ENCODE measurements at places on chromosomes 2 and 18.

DNA sequence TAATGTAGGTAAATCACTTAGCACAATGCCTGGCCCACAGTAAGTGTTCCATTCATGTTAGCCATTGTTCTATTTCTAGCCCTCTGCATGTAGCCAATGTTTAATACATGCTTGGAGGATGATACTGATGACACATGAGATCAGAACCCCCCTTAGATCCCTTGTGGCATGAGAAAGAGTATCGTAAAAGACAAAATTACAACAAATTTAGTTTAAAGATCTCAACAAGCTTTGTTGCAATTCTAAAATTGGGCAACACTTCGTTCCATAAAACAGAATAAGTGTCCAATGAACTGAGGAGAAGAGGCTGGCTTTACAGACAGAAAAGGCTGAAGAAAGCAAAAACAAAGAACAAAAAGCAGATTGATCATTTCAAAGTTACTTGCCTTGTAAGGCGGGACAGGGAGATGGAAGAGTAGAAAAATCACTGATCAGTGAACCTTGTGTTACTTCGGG is 148.7 kb upstream of the SLC1A4 start:
- DNase-seq = no peak

- DNase-seq = peak; percentile 10
These were observed 66.5 kb upstream of the TLK1 start for GRCh38 chr2:171227066-171227782.

- DNase-seq = peak; percentile 29
These were observed 50.6 kb upstream of the GPC1 start for GRCh38 chr2:240384711-240385450.

- peak; percentile 0 for DNase-seq
These were observed 343.7 kb downstream of the SPAG16 start for GRCh38 chr2:213627835-213628460.

GRCh38 chr2:25960396-25960795 is 21.9 kb downstream of the KIF3C start:
- DNase-seq = no peak

- no peak for DNase-seq
These were observed 131.3 kb downstream of the SH3RF3 start for GRCh38 chr2:109260116-109260855.

GRCh38 chr18:72091369-72091768 is 452.8 kb downstream of the CBLN2 start:
- DNase-seq = no peak

- DNase-seq = no peak
These were observed 9.5 kb upstream of the MALL start for GRCh38 chr2:110124939-110125691.

DNA sequence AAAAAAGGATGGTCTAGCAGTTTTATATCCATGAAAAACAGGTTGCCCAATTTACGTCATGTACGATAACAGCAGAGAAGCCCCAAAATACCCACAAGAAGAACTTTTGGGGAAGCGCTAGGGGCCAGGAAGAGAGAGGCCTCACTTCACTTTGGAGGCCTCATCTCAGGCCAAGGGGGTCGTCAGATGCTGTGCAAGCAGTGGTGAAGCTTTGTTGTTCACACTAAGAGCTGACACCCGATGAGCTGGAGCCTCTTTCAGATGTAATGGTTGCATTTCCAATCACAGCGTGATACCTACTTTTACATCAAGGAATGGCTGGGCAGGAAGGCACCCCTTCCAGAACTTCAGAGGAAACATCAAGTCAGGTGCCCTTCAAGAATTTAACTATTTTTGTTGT is 242.3 kb upstream of the PXDN start:
- DNase-seq = no peak

GRCh38 chr2:27376866-27377617 is 3.5 kb downstream of the ZNF513 start:
- DNase-seq = no peak

DNA sequence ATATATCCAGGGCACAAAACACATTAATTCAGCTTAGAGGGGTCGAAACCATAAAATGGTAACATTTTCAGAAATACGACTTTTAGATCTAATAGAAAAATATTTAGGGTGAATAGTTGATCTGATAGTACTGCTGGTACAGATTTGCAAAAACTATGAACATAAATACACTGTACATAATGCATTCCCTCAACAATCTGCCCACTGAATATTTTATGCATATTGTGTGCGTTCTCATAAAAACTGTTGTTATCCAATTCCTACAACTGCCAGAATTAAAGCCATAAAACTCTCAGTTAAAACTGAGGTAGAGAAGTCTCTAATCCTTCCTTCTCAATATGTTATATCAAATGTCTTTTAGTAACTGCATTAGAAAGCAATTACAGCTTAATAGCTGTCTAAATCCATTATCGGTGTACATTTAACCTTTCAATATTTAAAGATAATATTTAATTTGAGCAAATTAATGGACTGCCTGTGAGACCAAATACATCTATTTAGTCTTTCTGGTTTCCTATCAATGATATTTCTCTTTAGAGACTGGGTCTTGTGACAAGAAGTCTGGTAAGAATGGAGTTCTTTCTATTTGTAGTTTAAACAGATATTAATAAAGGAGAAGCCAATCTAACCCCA is 32.5 kb downstream of the TCF4 start:
- DNase-seq = no peak

DNA sequence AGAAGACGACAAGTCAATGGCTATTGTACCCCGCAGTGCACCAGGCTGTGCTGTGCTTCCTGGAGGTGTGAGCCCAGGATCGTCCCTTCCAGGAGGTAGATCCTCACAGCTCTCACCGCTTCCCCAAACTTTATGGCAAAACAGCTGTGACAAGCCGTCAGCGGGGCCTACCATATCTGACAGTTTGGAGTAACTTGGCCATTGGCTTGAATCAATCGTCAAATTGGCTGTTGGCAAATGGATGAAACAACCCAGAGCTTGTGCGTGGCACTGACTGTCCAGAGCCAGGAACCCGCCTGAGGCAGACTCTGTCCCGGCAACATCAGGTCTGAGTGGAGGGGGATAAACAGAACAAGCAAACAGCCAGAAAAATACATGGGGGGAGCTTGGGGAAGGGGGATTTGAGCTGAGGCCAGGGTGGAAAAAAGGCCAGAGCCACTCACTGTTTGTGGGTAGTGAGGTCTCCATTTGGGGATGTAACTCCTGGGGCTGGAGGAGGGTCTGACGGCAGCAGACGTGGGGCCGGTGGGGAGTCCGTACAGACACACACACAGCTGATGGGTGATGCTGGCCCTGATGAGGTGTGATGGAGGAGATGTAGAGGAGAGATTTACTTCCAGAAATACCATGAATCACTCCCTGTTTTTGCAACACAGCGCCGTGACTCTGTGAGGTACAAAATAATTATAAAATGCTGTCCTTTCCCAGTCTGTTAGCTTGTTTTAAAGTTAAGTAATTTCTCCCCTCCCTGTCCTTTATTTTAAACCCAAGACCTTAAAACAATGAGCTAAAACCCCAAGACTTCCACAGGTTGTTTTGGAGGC is 174.8 kb downstream of the TWIST2 start:
- DNase-seq = no peak

DNA sequence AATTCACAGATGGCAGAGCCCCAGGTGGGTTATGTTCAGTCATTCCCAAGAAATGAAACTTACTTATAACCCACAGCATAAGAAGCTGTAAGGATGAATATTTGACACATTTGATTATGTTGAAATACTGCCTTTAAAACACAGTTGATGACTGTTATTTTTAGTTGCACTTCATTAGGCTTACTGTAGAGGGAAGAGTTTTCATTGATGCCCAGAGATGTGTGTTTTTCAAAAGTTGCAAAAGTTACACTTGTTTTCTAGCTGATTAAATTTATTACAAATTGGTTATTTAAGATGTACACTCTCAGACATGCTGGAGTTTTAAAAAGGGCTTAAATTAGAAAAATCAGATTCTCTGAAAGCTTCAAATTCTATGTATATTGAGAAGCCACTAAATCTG is 506.1 kb downstream of the PARD3B start:
- peak; percentile 26 for DNase-seq

DNA sequence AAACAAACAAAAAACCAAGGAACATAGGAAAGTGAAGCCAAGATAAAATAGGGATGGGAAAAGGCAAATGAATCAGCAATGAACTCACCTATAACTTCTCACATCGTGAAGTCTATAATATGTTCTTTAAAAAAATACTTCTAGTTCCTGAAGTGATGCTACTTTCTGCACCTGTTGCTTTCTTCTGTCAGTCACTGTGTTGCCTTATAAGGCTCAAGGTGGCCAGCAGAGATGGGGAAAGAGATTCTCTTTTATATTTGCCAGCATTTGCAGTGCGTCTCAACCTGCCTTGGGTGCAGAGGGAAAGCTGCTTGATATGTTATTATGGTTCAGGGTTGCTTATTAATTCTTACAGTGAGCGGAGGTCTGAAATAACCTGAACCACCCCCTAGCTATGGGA is 14.0 kb downstream of the QPCT start:
- no peak for DNase-seq

- DNase-seq = peak; percentile 76
These were observed 145.6 kb downstream of the FAM161A start for GRCh38 chr2:61707984-61708852.

DNA sequence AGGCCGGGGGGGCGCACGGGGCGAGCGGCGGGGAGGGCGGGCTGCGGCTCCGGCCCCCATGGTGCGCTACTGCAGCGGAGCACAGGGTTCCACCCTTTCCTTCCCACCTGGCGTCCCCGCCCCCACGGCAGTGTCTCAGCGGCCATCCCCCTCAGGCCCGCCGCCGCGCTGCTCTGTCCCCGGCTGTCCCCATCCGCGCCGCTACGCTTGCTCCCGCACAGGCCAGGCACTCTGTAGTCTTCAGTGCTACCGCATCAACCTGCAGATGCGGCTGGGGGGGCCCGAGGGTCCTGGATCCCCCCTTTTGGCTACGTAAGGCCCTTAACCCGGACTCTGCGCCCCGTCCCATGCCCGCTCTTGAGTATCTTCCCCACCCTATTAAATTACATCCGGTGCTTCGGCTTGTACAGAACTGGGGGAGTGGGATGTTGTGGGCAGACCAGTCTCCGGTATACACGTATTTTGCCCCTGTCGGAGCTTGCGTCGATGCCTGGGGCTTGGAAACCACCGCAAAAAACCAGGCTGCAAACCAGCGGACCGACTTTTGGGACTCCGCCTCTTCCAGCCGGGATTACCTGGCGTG is 598 bp upstream of the WBP1 start:
- DNase-seq = no peak

- DNase-seq = peak; percentile 65
These were observed 16.9 kb upstream of the VPS54 start for GRCh38 chr2:64036034-64036705.

DNA sequence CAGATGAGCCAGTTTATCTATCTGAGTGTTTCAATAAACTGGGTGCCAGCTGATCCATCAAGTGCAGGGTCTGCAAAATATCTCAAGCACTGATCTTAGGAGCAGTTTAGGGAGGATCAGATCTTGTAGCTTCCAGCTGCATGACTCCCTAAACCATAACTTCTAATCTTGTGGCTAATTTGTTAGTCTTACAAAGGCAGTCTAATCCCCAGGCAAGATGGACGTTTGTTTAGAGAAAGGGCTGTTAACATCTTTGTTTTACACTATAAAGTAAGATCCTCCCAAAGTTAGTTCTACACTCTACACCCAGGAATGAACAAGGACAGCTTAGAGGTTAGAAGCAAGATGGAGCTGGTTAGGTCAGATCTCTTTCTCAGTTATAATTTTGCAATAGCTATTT is 28.7 kb upstream of the HNMT start:
- no peak for DNase-seq

DNA sequence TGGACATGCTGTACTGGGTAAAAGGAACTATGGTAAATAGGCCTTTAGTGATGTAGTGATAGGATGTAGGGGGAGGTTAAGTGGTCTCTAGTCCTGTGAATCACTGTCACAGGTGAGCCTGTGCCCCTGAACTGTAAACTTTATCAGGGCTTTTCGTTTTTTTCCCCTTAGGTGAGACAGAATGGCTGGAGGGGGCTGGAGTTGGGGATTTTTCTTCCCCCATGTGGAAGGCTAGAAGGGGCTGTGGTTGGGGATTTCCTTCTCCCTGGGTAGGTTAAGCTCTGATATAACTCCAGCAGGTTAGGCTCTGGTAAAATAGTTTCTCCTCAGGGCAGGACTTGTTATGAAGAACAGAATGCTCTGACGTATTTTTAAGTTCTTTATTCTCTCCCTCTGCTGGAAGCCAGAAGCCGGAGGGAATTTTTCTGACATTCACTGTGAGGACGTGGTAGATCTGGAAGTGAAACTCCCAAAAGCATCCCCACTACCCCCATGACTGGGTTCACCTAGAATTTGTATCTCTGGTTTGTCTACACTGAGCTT is 28.5 kb downstream of the PIKFYVE start:
- DNase-seq = no peak

DNA sequence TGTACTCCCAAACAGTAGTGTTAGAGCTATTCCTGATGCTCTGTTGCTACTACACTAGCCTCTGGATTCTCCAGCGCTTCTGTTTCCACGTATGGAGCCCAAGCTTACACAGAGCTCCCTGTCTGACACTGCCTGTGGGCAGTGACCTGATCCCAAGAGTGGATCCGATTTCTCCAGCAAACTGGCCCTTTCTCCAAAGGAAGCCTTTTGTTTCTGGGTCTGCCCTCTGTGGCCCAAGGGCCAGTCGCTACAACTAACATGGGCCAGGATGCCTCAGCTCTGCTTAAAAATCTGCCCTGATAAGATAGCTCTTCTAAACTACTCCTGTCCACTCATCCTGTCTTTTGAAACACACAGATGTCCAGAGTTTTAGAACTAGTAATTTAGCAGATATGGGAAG is 172.6 kb upstream of the NRP2 start:
- no peak for DNase-seq

GRCh38 chr2:47602996-47603395 is 179.9 kb upstream of the MSH6 start:
- DNase-seq = peak; percentile 48

DNA sequence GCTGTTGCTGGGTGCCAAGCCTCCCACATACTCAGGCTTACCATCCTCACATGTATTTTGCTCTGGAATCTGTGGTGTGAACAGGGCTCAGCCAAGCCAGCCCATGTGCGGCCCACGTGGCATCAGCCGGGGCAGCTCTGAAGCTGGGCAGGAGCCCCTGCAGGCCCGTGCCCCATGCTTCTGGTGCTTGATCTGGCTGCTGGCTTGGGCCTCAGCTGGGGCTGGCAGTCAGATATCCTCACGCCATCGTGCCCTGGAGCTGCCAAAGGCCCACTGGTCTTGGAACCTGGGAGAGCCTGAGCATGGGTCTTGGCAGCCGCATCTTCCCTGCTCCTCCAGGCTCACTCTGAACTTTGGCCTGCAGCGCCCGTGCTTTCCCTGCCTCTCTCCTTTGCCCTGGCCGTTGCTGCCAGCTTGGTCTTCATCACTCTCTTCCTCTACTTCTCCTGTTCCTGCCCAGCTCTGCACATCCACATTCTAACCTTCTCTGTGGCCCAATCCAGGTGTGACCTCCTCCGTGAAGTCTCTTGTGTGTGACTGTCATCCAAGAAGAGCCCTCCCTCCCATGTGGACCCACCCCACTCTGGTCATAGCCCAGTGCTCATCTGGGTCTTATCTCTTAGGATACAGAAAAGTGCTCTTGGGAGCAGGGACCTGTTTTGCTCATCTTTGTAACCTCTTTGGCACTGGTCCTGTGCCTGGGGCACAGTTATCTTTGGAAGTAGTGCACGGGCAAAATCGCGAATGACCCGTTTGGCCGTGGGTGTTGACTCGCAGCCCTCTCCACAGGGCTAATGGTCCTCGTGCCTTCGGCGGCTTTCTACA is 116.1 kb downstream of the RNF144A start:
- no peak for DNase-seq

- peak; percentile 61 for DNase-seq
These were observed 19.4 kb downstream of the CENPA start for GRCh38 chr2:26805241-26805676.

All from choroid plexus epithelial cell (primary cell).